ENCODE measurements at places on chromosomes 3 and 15. TPM values are rescaled to one million over a fixed set of nuclear protein-coding genes. Genes with fewer than 3 reads are reported as not detected.

Gene MINAR1
- 0.63 TPM for total RNA-seq

Gene MOBP
- total RNA-seq, result not detected

Gene PLSCR2
- 0.32 TPM for total RNA-seq

Gene NUP210
- total RNA-seq, result not detected

Gene MESP1
- total RNA-seq, result 0.17 TPM

Gene UBR1
- total RNA-seq, result 40.0 TPM

Gene SMAD6
- 37.2 TPM for total RNA-seq

Gene TP63
- 0.09 TPM for total RNA-seq

Gene KCNAB1
- under 0.01 TPM for total RNA-seq

Gene B3GNT5
- total RNA-seq, result 7.3 TPM

Gene TTLL13
- 0.16 TPM for total RNA-seq

Gene PYGO1
- 6.3 TPM for total RNA-seq

Gene FBXO40
- not detected for total RNA-seq

Gene LSM3
- total RNA-seq, result 7.8 TPM

Gene TM6SF1
- total RNA-seq, result 2.0 TPM

Gene XIRP1
- total RNA-seq, result not detected

Gene P3H2
- 2.6 TPM for total RNA-seq

Gene CHRNB4
- total RNA-seq, result not detected

Gene LRRC31
- not detected for total RNA-seq

Gene ZNF774
- 0.86 TPM for total RNA-seq

Gene CYP8B1
- not detected for total RNA-seq

Gene TMC3
- total RNA-seq, result not detected

Gene SV2B
- total RNA-seq, result under 0.01 TPM

Gene TRIM42
- not detected for total RNA-seq

Gene LRRN1
- total RNA-seq, result not detected

Gene GMNC
- not detected for total RNA-seq

Gene PRICKLE2
- 34.5 TPM for total RNA-seq

Measured in bronchial smooth muscle cell (primary cell).